ENCODE measurements at places on chromosomes 11 and 22. TPM values are rescaled to one million over a fixed set of nuclear protein-coding genes. Genes with fewer than 3 reads are reported as not detected.
A peak's percentile ranks its signal among the peaks of the same experiment; 100 is the strongest.

DNA sequence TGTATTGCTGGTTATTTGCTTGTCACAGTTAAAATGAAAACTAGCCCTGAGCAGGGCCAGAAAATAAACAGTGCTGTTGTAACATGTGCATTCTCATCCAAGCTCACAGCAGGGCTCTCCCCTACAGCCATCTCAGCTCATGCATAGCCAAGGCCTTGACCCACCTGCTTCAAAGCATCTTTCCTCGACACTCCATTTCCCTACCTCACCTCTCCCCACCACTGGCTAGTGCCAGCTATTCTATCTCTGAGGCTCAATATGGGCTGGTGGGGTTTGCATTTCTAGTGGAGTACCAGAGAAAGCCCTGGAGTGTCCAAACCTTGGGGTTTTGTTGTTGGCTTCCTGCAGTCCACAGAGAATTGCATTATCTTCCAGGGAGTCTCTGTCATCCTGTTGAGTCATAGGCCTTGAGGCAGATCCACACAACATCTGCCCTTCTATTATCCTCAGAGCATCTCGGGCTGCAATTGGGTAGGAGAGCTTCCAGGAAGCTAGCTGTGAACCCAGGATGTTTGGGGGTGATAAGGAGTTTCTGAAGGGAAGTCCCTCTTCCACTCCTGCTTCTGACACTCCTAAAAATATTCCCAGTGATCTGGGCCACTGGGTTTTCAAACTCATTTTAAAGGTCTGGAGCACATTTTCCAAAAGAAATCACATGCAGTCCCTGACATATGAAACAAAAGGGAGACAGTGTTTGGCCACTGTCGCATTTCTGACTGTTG is 36.1 kb upstream of the AMOTL1 start:
- DNase-seq = no peak

- DNase-seq = no peak
These were observed 20.5 kb downstream of the SLC1A2 start for GRCh38 chr11:35398881-35399280.

- peak; percentile 6 for DNase-seq
These were observed 24.5 kb upstream of the RAG2 start for GRCh38 chr11:36622431-36623136.

DNA sequence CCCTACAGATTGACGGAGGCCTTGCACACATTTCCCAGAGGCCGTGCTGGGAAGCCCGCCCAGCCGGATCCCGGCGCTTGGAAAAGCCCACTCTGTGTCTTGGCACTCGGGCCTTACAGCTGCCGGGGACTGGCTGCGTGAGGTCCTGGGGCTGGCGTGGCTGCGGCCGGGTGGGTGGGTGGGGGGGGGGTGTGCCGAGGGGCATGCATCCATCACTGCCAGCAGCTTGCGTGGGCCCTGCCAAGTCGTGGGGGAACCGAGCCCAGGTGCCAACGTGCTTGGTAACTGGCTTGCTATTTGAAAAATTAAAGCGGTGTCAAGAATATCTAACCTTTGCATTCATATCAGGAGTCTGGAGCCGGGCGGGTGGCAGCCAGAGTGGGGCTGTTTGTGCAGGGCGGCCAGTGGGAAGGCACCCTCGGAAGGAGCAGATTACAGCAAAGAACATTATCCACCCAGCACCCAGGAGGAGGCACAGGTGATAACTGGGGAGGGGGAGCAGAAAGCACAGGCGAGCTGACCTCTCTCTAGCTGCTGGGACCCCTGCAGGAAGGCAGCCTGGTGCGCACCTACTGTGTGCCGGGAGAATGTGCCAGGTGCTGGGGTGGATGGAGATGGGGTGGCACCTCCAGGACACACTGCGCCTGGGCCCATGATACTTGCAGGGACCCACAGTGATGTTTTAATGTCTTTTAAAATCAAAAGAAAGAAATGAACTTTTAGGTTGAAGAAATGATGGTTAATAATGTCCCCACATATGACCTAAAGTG is 28.5 kb upstream of the SMIM38 start:
- DNase-seq = no peak

DNA sequence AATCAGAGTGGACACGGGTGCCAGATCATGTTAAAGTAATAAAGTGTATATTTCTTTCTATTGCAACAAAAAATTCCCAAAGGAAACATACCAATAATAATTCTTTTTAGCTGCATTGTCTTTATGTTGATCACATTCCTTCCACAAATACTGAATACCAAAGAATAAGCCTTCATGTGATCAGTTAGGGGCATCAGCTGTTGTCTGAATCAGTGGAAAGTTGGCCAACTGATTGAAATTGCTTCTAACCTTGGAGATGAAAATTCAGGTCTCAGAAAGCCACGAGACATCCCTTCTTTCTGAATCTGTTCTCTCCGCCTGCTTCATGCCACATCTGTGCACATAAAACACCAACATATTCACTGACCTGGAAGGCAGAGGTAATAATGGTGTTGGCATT is 785.2 kb downstream of the KCNA4 start:
- no peak for DNase-seq

- DNase-seq = no peak
These were observed 35.4 kb downstream of the SDHD start for GRCh38 chr11:112121981-112122615.

GRCh38 chr11:108838792-108839105 is 173.9 kb downstream of the DDX10 start:
- no peak for DNase-seq

DNA sequence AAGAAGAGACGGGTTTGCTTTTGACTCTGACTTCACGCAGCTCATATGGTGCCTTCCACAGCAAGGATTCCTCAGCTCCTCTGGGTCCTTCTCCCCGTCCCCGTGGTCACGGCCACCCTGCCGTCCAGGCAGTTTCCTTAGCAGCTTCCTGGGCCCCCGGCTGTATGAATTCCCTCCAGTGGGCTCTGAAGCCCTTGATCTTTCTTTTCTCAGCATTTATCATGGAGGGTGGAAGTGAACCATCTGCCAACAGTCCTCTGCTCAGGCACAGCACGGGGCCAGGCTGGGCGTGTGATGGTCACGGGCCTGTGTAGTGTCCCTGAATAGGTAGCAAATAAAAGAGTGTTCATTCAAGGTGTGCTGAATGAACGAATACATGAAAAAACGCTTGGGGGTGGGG is 782.4 kb downstream of the BRD1 start:
- no peak for DNase-seq

DNA sequence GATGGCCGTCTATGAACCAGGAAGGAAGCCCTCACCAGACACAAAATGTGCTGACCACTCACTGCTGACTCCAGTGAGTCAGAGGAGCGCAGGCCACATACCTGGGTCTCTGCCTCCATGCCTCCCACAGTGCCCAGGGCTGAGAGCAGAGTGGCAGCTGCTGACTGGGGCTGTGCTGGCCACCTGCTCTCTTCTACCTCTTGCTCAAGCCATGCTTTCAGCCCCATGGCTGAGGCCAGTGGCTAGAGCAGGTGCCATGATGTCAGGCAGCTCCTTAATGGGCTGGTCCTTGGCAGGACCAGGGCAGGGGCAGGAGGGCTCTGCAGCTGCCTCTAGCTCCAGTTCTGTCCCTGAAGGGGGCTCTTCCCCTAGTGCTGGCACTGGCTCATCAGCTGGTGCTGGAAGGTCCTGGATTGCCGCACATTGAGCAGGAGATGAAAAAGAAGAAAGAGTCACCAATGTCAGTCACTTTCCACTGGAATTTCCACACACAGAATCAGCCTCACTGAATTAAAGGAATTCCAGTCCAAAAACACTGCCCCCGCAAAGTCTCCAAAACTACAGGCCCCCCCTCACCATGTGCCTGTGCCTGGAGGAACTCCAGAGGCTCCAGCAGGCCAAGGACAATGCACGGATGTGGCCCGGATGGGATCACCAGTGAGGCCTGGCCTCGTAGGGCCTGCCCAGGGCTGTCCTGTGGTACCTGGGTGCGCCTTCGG is 86.4 kb downstream of the GGTLC2 start:
- DNase-seq = no peak

DNA sequence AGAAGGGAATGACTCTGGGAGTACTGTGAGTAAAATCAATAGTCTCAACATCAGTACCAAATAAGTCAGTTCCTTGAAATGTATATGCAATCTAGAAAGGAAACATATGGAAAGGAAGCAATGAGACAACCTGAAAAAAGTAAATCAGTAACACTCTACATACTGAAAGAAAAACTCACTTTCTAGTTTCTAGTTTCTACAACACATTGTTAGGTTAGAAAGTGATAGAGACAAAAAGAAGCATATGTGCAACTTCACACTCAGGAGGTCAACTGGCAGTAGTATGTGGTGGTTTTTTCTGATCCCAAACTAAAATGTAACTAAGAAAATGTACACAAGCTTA is 156.5 kb upstream of the SOX6 start:
- DNase-seq = no peak

GRCh38 chr11:7488681-7489080 is 3.4 kb downstream of the OLFML1 start:
- DNase-seq = no peak

- DNase-seq = peak; percentile 78
These were observed 56.0 kb upstream of the BID start for GRCh38 chr22:17830043-17830961.

DNA sequence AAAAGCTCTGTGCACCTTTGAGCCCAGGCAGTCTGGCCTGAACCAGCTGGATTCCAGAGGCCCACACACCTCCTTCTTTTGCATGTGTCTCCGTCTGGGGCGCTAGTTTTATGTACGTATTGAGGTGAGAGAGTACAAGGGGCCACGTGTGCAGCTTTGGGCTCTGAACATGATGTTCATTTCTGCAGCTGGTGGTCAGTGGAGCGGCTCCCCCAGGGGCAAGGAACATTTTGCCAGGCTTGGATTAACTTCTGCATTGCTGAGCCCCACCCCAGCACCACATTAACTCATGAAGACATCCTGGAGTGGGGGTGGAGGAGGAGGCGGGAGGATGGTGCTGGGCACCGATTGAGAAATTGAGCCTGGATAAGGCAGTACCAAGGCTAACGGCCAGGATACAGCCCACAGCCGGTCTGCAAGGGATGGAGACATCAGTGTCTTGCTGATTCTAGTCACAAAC is 13.8 kb downstream of the USP2 start:
- DNase-seq = no peak

DNA sequence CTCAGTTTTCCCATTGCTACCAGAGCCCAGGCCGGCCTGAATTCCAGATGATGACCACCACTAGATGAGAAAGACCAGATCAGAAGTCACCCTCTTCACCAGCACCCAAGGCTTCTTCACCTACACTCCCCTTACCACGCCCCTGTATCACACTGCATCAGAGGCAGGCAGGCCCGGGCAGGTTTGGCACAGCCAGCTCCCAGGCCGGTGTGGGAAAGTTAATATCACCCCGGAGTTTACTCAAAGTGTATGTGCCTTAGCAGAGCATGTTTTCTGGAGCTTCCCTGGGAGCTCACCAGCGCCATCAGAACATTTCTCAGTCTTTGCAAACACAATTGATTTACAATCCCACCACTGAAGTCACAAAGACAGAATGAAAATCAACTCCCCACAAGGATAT is 47.5 kb upstream of the POU2AF1 start:
- DNase-seq = no peak

- no peak for DNase-seq
These were observed 6.1 kb downstream of the TCIRG1 start for GRCh38 chr11:68044898-68045351.

- DNase-seq = no peak
These were observed 180.8 kb upstream of the CCDC179 start for GRCh38 chr11:23041001-23041503.

GRCh38 chr11:78715639-78716311 is 141.1 kb upstream of the NARS2 start:
- DNase-seq = no peak

DNA sequence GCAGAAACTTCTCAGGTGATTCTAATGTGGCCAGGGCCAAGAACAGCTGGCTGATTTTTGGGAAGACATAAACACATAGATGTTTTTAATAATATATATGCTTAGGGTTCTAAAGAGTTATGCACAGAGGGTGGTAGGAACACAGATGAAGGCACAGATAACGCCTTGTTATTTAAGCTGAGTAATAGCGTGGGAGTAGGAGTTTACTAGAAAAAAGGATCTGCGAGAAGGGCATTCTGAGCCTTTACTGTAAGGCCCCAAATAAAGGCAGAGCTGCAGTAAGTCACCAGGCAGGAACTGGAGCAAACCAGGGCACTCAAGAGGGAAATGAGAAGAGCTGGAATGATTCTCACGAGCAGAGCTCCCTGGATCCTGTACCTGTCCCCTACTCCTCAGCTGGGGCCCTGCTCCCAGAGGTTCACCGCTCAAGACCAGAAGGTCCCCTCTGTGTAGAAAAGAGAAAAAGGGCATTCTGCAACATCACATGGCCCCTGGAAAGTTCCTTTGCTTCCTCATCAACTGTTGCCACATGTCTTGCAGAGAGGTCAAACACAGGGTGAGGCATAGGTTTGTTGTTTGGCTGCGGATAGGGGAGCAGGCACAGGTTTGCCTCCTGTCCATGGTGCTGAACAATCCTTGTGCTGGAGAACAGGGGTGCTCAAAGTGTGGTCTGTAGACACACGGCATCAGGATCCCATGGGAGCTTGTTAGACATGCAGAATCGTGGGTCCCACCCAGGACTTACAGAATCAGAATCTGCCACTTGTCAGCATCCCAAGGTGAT is 125.7 kb downstream of the TENM4 start:
- no peak for DNase-seq

GRCh38 chr11:62061356-62062222 is 62.2 kb upstream of the INCENP start:
- DNase-seq = no peak

CADM1 gene
- total RNA-seq = 3.8 TPM

KRTAP5-1 gene
- total RNA-seq = not detected

OTOG gene
- total RNA-seq = not detected

PDE2A gene
- 0.75 TPM for total RNA-seq

OR51M1 gene
- not detected for total RNA-seq

OTUB1 gene
- total RNA-seq = 73.0 TPM

P2RX3 gene
- total RNA-seq = not detected

LRRC32 gene
- 0.53 TPM for total RNA-seq

GGTLC2 gene
- total RNA-seq = not detected

All from CD4-positive, alpha-beta memory T cell (primary cell).